Stimulated activated CD4-positive, alpha-beta T cell treated with anti-CD3 and anti-CD28 coated beads, Interleukin-12 subunit alpha, Interleukin-12 subunit beta, amount 100 ng/mL, for 48 hours (primary cell): ENCODE measurements at places on chromosomes 4 and X.

GRCh38 chr4:53960843-53961242 is 103.6 kb downstream of the CHIC2 start:
- no peak for DNase-seq

GRCh38 chr4:64613046-64613445 is 203.8 kb upstream of the TECRL start:
- DNase-seq = no peak

DNA sequence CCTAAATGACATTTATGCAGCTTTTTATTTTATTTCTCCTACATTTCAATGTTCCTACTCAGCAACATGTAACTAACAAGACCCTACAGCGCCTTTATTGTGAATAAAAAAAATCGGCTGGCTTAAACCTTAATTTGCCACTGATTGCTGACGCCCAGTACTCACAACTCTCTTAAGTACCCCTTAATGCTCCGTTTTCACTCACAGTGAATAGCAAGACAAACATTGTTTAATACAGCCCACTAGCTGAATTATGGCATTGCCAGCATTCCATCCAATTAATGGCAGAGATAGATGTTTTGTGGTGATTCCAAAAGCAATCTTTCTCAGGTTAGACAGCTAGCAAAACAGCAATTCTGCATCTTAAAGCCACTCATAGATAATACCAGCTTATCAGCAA is 61.1 kb downstream of the PPARGC1A start:
- no peak for DNase-seq

DNA sequence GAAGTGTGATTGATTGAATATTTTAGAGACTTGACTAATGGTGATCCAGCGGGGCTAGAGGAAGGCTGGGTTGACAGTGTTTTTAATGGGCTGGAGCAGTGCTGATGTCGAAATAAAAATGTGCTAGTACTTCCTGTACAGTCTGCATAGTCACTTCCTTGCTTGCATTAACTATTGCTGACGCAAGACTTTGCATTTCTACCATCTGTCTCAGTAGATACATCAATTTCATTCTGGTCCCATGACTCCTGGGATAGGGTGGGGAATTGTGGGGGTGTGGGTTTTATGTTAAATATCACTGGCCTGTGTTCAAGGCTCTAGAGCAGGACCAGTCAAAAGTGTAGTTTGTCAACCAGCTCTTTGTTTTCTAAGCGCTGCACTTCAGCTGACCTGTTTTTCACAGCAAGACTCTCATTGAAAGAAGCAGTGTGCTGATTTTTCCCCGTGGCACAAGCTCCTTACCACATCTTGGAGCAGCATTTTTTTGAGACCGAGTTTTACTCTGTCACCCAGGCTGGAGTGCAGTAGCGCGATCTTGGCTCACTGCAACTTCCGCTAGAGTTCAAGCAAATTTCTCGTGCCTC is 35.2 kb upstream of the PHEX start:
- no peak for DNase-seq

- no peak for DNase-seq
These were observed 230.8 kb upstream of the TET2 start for GRCh38 chr4:104915864-104916263.

- DNase-seq = peak; percentile 63
These were observed 71.7 kb upstream of the BCOR start for GRCh38 chrX:40169193-40170101.

DNA sequence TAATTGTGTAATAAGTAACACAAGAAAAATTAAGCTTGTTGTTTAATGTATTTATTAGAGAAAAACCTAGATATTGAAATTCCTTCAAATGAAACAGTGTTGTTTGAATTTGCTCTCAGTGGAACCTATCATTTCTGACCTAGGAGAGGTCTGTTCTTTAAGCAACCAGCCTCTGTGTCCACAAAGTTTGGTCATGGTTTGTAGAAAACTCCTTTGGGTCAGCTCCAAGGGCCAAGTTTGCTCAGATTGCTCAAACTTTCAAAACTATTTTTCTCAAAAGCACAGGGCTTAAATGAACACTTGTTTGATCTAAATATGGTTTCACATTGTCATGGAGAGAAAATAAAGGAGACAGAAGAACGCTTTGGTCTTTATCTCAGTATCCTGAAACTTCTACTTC is 29.6 kb upstream of the RPL34 start:
- DNase-seq = no peak

- no peak for DNase-seq
These were observed 93.6 kb upstream of the NAP1L5 start for GRCh38 chr4:88791274-88791673.

DNA sequence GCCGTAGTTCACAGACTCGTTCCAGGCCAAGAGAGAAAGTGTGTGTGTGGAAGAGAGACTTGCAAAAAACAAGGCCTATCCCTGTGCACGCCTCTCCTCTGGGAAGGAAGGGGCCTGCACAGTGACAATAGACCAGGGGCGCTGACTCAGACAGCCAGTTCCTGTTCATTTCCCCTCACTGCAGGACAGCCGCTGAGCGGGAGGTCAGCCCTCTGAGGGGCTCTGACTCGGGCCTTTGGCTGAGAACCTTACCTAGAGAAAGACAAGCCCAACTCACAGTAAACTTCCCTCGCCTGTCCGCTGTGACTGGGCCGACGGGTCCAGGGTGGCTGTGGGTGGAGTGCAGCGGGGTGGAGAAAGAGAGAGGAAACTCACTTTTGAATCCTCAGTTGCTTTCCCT is 52.1 kb downstream of the RTL5 start:
- DNase-seq = no peak

- no peak for DNase-seq
These were observed 4.0 kb downstream of the CDKN2AIP start for GRCh38 chr4:183448436-183448835.

DNA sequence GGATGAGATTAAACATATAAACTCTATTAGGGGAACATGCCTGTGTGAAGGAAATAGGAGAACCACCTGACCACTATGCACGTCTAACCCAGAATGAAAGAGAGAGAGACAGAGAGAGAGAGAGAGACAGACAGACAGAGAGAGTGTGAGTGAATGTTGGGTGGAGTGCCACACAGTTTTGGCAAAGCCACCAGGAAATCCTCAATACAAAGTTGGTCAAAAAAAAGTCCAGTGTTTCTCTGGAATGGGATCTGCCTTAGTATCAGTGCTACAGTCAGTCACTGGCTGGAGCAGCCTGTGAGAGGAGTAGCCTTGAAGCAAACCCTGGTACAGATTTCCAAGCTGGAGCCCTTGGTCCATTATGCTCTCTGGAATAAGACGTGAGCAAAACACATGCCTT is 91.7 kb downstream of the GC start:
- DNase-seq = no peak

DNA sequence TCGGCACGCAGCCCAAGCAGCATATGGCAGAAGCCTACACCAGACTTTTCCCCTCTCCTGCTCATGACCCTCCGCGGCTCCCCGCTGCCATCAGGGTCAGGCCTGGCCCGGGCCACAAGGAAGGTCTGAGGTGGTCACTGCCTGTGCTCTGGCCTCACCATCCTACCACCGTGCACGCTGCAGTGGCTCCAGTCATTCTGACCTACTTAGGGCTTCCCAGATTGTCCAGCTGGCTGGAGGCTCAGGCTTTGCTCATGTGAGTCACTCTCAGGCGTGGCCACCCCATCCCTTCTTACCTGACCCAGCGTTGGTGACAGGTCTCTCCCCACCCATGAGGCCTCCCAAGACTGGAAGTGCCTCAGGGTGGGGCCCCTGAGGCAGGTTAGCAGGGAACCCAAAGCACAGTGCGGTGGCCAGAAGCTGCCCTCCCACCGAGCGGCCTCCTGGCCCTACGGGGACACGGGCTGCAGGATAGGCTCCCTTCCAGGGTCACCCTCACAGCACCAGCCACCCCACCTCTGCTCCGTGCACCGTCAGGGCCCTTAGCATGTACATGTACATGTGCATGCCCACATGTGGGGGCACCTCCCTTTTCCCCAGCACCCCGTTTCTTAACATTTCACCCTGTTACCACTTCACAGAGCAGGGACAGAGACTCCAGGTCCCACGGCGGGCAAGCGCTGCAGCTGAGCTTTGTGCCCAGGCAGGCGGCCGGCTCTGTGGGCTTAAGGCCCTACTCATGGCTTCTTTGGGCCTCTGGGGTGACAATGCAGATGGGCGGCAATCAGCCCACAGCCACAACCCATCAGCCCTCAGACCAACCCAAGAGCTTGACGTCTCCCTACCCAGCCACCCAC is 2.2 kb downstream of the TREX2 start:
- no peak for DNase-seq

DNA sequence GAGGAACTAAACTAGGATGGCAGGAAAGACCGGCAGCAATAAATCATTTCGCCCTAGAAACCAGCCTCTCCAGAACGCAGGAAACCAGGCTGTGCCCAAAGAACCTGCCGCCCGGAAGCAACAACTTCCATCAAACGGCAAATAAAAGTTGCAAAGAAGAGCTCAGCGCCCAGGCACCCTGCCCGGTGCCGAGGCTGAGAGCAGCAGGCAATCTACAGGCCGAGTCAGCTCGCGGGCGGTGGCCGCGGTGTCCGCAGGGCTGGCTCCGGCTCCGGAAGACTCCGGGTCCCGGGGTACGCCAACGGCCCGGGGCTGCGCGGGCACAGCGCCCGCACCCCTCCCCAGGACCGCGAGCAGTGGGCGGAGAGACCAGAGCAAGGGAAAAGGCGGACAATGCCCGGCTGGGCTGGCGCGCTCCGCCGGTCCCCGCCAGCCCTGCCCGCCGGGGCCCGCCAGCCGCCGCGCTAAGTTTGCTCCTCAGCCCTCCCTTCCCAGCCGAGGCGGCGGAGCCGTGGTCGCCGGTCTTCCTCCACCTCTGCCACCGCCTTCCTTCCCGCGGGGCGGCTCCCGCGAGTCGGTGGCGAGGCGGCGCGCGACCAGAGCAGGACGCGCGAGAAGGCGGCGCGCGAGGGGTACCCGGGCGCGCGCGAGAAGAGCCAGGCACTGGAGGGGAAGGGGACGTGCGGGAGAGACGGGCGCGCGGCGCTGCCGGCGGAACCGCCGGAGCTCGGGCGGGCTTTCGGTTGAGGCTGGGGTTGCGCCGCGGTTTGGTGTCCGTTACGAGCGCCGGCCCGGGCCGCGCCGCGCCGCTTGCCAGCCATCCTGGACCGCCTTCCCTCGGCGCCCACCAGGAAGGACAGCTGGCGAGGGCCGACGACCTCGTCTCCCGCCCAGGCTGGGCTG is 733 bp downstream of the FRYL start:
- peak; percentile 26 for DNase-seq

- no peak for DNase-seq
These were observed 2.1 kb upstream of the ARSJ start for GRCh38 chr4:113981591-113981990.

DNA sequence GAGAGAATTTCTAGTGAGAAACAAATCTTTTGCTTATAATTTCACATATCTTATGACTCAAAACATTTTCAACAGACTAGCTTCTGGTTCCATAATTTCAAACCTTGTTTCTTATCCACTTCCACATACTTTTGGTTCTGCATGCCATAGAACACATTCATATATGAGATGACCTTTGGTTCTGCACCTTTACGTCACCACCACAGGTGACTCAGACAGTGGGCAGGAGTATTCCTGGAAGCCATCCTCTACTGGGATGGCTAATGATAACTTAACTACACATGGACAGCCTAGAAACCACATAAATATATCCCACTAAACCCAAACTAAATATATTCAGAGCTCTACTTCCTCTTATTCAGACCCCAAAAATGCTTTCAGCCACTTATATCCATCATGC is 133.3 kb downstream of the DCK start:
- no peak for DNase-seq

DNA sequence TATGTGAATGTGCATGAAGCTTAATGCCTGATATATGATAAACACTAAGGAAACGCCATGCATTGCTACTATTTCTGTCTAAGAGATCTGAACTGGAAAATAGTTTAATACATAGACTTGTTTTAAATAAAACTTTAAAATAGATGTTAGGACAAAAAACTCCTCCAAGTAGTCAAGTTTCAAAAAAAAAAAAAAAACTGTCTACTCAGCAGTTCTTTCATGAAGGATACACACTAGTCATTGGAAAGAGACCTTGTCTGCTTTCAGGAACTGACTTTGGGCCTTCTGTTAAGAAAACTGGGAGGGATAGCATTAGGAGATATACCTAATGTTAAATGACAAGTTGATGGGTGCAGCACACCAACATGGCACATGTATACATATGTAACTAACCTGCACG is 138.4 kb downstream of the ANTXR2 start:
- DNase-seq = no peak

DNA sequence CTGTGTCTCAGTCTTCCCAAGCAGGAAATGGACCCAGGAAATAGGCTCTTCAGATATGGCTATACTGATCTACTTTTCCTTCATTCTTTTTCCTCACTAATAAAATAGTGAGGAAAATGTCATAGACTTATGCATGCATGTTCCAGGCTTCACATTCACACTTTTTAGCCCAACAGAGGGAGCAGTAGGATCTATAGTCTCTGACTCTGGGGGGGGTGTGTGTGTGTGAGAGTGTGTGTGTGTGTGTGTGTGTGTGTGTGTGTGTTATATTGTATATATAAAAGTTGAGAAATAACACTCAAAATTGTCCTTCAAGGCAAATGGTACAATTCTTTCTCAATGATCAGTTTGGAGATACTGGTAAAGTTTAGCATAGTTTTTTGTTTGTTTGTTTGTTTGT is 297.2 kb upstream of the GALNT7 start:
- no peak for DNase-seq

DNA sequence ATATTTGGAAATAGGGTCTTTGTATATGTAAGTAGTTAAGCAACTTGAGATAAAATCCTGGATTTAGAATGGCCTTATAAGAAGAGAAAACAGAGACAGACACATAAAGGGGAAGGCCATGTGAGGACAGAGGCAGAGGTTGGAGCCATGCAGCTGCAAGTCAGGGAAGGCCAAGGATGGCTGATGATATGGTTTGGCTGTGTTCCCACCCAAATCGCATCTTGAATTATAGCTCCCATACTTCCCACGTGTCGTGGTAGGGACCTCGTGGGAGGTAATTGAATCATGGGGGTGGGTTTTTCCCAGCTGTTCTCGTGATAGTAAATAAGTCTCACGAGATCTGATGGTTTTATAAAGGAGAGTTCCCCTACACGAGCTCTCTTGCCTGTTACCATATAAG is 76.3 kb downstream of the STK32B start:
- DNase-seq = no peak

DNA sequence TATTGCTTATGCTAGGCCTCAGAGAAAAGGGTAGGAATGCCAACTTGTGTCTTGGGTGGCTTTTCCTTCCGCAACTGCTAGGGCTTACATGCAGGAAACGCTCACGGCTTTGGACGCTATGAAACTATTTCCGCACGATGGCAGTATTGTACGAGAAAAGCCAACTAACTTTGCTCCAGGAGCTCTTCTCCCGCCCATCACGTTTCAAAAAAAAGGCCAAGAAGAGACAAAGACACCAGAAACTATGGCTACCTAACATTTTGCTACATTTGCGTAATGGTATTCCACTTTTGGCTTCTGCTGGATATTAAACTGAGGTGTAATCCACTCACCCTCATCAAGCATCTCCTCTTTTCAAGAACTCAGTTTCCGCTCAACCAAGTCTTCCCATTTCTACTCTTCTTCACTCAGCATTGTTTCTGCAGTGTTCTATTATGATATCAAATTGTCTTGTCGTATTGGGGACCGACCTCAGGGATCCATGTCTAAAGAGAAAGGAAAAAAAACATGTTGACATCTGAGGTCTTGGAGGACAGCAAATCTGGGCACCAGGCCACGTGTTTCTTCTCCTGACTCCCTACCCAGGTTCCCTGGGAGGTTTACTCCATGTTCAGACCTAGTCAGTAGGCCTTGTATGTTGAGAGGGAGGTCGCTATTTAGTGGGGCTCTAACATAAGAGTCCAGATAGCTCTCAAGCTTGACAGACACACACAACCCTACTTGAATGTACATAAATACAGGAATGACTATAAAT is 239.4 kb upstream of the STK26 start:
- DNase-seq = no peak
